ENCODE measurements at places on chromosomes 2 and 18.
A peak's percentile ranks its signal among the peaks of the same experiment; 100 is the strongest.

GRCh38 chr18:48470484-48471180 lies 61.4 kb upstream of the ZBTB7C start:
- DNase-seq = no peak

- DNase-seq = peak; percentile 75
Observed at GRCh38 chr2:27049422-27050280, 1.8 kb upstream of the AGBL5 start.

DNA sequence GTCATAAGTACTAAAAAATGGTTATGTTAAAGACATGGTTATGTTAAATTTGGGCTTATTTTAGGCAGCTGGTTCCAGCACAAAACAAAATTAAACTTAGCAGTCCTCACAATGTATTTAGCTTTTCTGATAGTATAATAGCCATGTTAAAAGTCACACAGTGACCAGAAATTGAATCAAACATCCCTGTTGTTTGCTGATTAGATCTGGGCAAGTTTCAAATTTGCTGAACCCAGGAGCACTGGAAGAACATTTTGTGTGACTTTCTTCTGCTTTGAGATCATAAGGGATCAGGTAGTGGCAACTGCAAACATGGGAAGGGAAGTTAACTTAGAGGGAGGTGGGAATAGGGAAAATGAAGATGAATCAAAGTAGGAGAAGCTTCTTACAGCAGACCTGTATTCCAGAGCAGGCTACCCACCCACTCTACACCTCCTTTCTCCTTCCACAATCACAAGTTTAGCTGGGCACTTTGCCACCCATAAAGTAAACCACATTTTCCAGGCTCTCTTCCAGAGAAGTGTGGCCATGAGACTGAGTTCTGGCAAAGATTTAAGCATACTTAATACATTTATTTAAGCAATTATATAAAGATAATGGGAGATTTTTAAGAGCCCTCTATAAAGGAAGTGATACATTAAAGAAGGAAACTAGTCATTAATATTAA lies 616.1 kb upstream of the LRATD1 start:
- no peak for DNase-seq

DNA sequence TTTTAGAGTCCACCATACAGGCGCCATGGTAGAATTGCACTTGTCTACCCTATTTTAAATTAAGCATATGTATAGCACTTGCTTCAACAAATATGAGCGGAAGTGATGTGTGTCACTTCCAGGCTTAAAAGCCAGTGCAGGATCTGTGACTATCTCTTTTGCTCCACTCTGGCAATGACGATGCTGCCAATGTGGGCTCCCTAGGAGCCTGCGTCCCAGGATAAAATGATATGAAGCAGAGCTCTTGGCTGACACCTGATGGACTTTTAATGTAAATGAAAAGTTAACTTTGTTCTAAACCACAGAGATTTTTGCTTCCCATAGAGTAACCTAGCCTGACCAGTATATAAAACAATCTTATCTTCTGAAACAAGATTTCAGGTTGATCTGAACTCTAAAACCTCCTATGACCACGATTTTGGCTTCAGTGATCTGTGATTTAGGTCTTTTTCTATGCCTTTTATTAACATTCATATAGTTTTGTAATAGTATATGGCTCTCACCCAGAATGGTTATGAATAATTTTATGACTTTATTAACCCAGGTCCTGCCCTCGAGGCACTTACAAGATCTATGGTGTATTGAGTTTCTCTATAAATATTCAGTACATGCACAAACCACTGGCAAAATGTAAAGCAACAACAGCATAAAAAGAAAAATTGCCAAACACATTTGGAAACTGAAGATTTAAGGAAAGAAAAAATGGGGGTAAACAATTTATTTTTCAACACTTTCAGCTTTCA lies 422.5 kb upstream of the PIK3C3 start:
- no peak for DNase-seq

DNA sequence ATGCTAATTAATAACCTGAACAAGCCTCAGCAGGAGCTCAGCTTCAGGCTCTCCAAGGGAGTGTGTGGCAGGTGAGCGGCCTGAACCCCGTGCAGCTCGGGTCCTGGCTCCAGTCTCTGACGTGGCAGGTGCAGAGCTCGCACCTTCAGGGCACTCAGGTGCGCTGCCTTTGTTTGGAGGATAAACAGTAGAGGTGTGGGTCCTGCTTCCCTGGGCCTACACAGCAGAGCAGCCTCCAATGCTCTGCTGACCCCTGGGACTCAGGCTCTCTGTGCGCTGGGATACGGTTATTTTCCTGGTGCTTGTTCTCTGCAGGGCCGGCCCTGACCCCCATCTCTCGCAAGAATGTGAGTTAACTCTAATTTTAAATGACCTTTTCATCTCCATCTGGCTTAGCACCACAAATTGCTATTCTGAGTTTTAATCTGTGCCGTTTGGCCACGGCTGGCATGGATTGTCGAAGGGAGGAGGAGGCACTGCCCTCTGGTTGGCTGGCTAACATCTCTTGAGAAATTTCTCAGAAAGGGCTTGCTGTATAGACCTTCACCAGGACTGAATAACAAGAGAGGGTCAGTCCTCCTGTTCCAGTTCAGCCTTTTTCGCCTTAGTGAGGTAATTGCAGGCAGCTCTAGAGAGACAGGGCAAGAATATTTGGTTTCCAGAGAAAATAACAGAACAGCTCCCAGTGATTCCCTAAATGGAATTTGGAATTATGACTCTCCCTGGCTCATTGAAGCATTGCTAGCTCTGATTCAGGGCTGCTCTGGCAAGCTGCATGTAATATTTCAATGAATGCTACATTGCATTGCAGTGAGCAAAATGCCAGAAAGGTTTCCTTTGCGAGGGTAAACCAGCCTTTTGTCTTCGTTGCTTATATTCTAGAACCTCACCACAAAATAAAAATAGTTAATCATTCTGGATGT lies 161.8 kb downstream of the DCDC2C start:
- DNase-seq = no peak

- DNase-seq = no peak
Observed at GRCh38 chr2:43222475-43223309, 3.7 kb downstream of the ZFP36L2 start.

DNA sequence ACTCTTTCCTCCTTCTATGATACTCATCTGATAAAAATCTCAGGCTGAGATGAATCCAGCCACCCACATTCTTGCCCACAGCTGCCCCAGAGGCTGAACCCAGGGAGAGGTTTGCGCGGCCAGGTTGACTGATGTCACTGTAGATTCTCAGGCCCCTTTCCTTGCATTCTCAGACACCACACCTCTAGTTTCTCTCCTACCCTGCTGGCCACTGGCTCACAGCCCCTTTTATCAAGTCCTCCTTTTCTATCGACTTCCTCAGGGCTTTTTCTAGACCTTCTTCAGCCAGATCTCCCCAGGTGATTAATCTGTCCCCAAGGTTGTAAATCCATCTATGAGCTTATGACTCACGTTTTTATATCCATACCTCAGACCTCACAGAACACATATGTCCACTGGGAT lies 99.8 kb downstream of the TACR1 start:
- no peak for DNase-seq

- DNase-seq = no peak
Observed at GRCh38 chr2:127527001-127527804, 914 bp upstream of the IWS1 start.

DNA sequence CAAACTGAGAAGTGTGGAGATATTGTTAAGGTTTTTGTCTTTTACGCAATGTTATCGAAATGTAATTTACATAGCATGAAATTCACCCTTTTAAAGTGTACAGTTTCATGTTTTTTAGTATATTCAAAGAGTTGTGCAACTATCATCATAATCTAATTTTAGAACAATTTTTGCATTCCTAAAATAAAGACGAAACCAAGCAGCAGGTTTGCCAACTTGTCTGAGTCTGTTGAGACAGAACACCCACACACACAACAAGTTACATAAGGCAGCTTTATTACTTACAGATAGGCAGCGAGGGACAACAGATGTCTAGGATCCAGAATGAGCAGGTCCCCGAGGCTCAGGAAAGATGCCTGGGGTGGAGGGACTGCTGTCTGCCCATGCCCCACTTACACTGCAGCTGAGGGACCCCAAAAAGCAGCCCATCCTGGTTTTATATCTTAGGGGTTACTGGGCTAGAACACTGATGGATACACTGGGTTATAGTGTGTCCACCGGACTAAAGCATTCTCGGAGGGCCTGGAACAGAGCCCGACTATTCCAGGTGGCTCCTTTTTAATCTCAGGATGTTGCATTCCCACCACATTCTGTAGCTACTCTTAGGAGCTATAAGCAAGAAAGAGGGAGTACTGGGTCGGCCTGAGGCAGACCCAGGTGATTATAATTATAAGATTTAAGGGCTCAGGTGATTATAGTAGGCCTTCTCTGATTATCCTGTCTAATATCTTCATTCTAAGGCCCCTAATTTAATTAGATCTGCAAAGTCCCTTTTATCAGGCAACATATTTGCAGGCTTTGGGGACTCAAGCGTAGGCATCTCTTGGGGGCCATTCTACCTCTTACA lies 150.2 kb upstream of the DOK6 start:
- DNase-seq = no peak

DNA sequence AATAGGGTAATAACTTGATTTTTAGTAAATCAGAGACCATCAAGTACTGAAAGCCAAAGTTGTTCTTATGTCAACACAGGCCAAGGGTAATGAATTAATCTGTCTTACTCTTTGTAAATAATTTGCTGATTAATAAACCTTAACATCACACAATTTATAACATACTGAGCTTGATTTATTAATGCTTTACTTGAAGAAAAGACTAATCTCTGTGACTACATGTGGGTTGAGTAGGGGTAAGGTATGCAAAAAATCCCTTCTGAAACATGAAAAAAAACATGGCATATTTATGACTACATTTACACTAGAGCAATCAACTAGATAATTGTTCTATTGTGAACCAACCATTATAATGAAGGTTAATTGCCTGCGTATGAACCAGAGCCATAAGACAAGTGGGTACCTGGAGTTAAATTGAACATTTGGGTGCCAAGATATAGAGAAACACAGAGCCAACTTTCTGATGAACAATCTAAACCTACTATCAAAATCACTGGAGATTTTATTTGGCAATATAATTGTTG lies 67.7 kb upstream of the GRB14 start:
- no peak for DNase-seq

- no peak for DNase-seq
Observed at GRCh38 chr2:180324182-180324581, 317.1 kb upstream of the CWC22 start.

DNA sequence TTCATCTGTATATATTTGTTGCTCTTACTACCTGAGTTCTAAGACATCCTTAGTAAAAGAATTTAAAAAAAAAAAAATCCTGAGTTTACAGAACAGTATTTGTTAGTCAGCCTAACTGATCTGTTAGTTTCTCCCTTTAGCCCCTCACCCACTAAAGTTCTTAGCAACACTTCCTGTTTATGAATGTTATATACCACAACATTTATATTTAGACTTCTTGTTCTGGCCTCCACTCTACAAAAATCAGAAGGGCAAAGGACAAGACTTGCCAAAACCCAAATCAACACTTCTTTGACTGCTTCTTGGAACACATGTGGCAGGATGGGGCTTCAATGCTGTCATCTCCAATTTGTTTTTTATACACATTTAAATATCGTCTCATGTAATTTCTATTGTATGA lies 71.1 kb downstream of the MGAT5 start:
- no peak for DNase-seq

DNA sequence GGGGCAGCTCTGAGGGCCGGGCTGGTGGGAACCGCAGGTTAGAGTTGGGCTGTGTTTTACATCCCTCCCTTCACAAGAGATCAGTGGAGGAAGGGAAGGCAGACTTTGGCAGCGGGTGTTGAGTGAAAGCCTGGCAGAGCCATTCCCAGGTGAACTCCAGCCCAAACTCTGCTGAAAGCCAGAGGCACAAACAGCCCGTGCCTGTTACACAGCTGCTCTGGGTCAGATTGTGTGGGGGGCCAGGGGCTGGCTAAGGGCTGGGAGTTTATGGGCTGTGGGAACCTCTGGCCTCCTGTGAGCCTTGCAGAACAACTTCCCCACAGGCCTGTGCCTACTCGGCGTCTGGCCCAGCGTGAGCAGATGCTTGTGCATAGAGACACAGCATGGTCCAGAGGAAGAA lies 286.8 kb downstream of the CLIP4 start:
- DNase-seq = no peak

DNA sequence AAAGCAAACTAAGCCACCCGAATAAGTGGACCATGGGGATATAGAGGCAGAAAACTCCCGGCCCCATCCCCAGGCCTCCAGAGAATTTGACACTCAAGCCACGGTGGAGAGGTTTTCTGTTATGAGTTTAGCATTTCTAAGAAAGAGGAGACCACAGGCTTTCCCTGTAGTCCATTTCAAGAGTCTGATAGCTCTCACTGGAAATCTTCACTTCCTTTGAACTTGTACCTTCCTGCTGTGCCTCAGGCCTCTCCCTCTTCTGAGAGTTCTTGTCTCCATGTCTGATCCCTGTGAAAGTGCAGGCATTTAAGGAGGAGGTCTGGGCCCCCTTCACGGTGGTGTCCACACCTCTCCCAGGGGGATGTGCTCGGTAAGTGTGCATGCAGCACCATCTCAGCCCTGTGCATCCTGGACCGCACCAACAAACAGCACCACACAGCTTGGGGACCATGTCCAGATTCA lies 113.7 kb downstream of the BCL2 start:
- no peak for DNase-seq

- DNase-seq = no peak
Observed at GRCh38 chr2:215812966-215813365, 200.4 kb downstream of the MREG start.

DNA sequence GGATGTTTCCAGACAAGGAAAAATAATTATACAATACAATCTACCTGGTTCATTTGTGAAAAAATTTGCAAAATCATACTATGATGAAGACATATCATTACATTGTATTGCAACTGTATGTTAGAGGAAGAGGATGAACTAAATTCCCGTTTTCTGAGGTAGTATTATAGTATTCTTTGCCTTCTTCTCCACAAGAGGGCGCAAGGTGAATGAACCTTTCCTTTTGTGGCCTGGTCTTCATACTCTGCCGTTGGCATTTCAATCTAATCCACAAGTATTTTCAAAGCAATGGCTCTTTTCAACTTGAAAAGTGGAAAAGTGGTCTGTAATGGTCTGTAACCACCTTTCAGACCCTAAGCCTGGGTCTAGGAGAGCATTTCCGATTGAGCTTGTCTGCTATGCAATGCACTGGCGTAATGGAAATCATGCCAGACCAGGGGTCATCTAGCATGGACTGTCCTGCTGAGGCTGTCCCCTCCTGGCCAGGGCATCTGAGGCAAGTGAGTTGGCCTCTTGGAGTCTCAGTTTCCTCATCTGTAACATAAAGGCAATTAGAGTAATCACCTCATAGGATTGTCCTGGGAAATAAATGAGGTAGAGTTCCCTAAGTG lies 30.8 kb upstream of the ZNF396 start:
- DNase-seq = no peak

DNA sequence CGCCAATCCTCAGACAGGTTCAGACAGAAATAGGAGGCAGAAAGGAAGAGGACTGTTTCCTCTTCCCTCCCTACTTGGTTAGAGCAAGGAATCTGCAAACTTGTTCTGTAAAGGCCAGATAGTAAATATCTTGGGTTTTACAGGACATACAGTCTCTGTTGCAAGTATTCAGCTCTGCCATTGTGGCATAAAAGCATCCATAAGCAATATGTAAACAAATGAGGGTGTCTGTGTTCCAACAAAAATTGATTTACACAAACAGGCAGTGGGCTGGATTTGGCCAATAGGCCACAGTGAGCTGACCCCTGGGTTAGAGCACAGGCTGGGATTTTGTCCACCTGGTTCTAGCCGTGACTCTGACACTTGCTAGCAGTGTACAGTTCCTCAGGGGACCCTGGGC lies 89.4 kb downstream of the NRP2 start:
- DNase-seq = no peak

GRCh38 chr2:106126705-106127281 lies 67.3 kb downstream of the UXS1 start:
- DNase-seq = no peak

- no peak for DNase-seq
Observed at GRCh38 chr2:212473211-212473610, 65.4 kb downstream of the ERBB4 start.

Measured in heart left ventricle (tissue), 16 donors.